ENCODE measurements at places on chromosomes 7 and 10. TPM values are rescaled to one million over a fixed set of nuclear protein-coding genes. Genes with fewer than 3 reads are reported as not detected.

DNA sequence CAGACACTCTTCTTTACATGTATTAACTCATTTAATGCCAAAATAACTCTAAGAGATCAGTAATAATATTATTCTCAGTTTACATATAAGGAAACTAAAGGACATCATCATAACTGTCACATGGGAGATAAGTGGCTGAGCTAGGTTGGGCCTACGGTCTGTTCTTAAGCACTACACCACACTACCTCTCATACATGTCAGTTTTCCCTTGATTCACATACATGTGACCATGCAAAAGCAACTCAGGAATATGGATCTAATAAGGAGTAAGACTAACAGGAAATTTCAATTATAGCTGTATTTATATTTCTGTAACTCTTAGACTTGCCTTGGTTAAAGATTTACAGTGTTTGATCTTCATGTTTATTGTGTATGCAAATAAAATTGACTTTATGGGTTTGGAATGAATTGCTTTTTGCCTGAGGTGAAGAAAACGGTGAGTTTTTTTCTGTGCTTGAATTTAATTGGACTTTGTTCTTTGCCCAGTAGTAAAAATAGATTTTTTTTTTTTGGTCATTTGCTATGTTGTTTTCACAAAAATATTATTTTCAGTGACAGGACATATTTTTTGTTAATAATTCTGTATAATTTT lies 69.7 kb downstream of the CYP51A1 start:
- no peak overlapping the region for H3K27ac ChIP-seq
- H3K4me1 ChIP-seq: no peaks in the 10 kb centered on the region
- H3K36me3 ChIP-seq: peaks cover 14% of the 10 kb centered on the region
- DNase-seq: no peak
- H3K27me3 ChIP-seq: no peaks in the 10 kb centered on the region

- peak; percentile 21 for DNase-seq
- H3K36me3 ChIP-seq: no peaks in the 10 kb centered on the region
- peak overlapping the region; percentile 26 for H3K4me3 ChIP-seq
- H3K27ac ChIP-seq: no peak overlapping the region
- peaks cover 33% of the 10 kb centered on the region for H3K4me1 ChIP-seq
Measured at GRCh38 chr7:131110297-131111080, 217.2 kb upstream of the MKLN1 start.

DNA sequence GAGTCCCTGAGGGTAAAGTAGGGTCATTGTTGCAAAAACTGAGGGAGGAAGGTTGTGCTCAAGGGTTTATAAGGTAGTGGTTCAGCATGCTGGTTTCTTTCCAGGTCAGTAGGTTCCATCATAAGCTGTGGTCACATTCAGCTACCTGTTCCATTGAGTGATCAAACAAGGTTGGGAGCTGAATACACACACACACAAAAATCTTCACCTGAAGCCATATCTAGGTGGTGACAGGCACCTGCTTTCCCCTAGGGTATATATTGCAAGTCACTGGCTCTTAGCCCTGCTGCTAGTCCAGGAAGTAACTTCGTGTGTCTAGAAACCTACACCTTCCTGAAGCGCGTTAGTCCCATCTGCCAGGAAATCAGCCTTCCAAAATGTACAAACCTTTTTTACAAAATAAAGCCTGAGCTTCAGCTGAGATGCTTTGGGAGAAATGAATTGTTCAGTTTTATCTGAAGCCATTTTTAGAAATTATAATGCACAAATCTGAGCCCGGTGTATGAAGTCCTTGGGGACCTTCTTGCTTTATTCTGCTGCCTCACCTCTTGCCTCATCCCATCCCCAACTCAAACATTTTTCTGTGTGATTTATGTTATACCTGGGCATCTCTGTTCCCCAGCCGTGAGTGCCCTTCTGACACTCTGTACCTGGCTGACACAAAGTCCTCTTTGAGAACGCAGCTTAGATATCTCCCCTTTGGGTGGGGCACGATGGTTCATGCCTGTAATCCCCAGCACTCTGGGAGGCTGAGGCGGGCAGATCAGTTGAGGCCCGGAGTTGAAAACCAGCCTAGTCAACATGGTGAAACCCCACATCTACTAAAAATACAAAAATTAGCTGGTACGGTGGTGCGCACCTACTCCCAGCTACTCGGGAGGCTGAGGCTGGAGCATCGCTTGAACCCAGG lies 10.6 kb upstream of the LAMTOR4 start:
- H3K27ac ChIP-seq: no peak overlapping the region
- H3K36me3 ChIP-seq: no peaks in the 10 kb centered on the region
- peaks cover 2% of the 10 kb centered on the region for H3K27me3 ChIP-seq
- H3K4me3 ChIP-seq: no peak overlapping the region
- DNase-seq: no peak

GRCh38 chr7:112084520-112084971 lies 121.7 kb downstream of the DOCK4 start:
- peak; percentile 78 for DNase-seq
- H3K4me3 ChIP-seq: no peak overlapping the region
- no peaks in the 10 kb centered on the region for H3K36me3 ChIP-seq
- no peaks in the 10 kb centered on the region for H3K27me3 ChIP-seq
- H3K27ac ChIP-seq: peak overlapping the region; percentile 39

DNA sequence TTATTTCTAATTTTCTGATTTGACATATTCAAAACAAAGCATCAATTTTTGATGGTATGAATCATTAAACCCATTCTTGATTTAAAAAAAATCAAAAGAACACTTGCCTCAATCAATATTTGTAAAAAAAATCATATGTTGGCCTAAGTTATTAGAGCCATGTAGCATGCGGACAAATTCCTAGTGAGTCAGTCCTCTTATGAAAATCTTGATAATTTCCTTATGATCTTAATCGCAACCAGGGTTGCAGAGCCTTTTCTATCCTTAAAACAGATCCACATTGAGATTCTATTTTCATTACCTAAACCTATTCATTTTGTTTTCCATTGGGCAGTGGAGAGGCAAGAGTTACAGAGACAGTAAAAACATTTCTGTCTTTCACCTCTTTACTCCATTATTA lies 203.2 kb downstream of the ARL4A start:
- H3K36me3 ChIP-seq: no peaks in the 10 kb centered on the region
- no peak for DNase-seq
- H3K4me1 ChIP-seq: no peaks in the 10 kb centered on the region
- H3K27ac ChIP-seq: no peak overlapping the region
- no peaks in the 10 kb centered on the region for H3K27me3 ChIP-seq

DNA sequence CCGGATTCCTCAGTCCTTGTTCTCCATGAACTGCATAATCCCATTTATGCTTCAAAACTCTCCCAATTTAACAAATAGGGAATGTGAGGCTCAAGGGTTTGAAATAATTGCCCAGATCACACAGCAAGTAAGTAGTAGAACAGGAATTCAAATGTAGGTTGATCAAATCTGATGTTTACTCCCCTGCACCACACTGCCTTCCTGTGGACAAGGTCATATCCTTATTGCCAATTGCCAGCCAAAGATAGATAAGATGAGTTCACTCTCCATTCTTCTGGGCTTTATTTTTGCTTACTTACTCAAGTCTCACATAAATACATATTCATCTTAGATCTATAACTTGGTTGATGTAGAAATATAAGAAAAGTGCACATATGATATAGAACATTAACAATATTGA lies 435.2 kb upstream of the ETV1 start:
- H3K27me3 ChIP-seq: no peaks in the 10 kb centered on the region
- no peaks in the 10 kb centered on the region for H3K36me3 ChIP-seq

SLC25A28 gene
- total RNA-seq: 25.7 TPM

All from muscle of leg (tissue), 16 donors.